ENCODE measurements at places on chromosomes 5 and 9.

DNA sequence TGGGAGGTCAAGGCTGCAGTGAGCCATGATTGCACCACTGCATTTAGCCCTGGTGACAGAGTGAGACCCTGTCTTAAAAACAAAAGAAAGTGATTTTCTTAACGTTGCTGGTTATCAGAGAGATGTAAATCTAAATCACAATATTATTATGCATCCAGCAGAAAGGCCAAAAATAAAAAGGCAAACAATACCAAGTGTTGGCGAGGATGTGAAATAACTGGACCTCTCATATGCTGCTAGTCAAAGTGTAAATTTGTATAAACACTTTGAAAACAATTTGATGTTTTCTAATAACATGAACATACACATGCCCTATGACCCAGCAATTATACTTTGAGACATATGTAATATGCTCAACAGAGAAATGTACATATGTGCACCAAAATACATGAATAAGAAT lies 110.7 kb upstream of the CNTLN start:
- DNase-seq = no peak

DNA sequence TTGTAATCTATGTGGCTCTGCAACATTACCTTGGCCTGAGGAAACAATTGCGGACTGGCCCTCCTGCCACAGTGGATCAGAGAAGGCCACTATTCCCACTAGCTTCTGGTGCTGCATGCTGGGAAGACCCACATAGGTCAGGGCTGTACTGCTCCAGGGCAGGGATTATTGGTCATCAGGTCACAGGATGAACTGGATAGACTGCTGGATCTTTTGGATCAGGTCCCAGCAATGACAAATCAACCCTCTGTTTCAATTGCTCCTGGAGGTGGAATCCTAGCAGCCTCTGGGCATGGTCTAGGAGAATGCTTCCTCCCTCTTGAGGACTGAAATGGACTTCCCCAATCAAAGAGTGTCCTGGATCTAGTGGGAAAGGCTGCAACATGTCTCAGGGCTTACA lies 66.7 kb upstream of the PHF24 start:
- no peak for DNase-seq

- DNase-seq = no peak
These were observed 10.0 kb downstream of the MEF2C start for GRCh38 chr5:88872971-88873370.

GRCh38 chr9:73916016-73916673 lies 581.0 kb upstream of the RORB start:
- DNase-seq = peak; percentile 26

DNA sequence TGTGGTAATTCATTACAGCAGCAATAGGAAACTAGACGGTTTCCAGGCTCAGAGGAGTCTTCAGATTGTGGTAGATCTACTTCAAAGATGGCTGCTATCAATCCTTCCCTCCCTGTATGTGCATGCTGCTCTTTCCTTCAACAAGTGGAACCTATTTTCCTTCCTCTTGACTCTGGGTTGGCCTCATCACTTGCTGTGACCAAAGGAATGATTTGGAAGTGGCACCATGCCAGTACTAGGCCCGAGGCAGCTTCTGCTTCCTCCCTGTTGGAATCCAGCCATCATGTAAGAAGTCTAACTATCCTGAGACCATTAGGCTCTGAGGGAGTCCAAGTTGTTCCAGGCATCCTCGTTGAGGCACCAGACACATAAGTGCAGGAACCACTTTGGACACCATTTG lies 46.5 kb upstream of the MCTP1 start:
- peak; percentile 32 for DNase-seq

DNA sequence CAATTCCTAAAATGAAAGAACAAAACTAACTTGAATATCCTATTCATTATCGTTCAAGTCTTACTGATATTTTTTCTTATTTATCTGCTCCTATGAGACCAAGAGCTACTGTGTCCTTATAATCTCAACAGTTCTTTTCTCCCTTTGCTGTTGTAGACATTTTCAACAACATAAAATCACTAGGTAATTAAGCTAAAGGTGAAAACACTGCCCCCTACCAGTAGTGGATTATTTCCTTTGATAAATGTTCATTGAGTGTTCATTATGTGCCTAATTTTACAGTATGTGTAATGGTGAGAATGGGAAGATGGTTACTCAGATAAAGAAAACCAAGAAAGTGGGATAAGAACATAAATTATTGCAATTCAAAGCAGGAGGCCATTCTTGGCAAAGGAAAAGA lies 41.4 kb upstream of the PAPPA start:
- peak; percentile 47 for DNase-seq

All from renal cortical epithelial cell (primary cell).